Caki2 (cell line): ENCODE measurements at places on chromosomes 16 and 17. TPM values are rescaled to one million over a fixed set of nuclear protein-coding genes. Genes with fewer than 3 reads are reported as not detected.

GRCh38 chr17:38465391-38466345, 37.4 kb downstream of the ARHGAP23 start:
- peak; percentile 37 for DNase-seq

DNA sequence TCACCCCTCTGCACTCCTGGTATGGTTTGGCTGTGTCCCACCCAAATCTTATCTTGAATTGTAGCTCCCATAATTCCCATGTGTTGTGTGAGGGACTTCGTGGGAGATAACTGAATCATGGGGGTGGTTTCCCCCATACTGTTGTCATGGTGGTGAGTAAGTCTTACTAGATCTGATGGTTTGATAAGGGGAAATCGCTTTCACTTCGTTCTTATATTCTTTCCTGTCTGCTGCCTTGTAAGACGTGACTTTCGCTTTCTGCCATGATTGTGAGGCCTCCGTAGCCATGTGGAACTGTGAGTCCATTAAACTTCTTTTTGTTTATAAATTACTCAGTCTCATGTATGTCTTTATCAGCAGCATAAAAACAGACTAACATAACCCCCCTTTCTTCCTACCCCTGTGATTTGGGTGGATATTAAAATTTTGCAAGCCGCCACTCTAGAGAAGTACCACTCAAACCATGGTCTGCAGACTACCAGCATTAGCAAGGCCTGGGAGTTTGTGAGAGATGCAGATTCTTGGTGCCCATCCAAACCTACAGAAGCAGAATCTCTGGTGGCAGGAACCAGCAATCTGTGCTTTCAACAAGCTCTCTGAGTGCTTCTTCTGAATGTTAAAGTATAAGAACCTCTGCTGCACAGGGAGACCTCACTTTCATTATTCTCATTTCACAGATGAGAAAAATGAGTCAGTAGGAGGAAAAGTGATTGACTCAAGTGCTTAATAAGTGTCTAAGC, 999.5 kb upstream of the EEF2KMT start:
- DNase-seq = no peak

- no peak for DNase-seq
Observed at GRCh38 chr16:15035163-15035729, 20.6 kb downstream of the NTAN1 start.

GRCh38 chr16:27174007-27174406, 29.3 kb upstream of the KDM8 start:
- DNase-seq = no peak

- no peak for DNase-seq
Observed at GRCh38 chr17:44209786-44210341, 9.6 kb downstream of the UBTF start.

DNA sequence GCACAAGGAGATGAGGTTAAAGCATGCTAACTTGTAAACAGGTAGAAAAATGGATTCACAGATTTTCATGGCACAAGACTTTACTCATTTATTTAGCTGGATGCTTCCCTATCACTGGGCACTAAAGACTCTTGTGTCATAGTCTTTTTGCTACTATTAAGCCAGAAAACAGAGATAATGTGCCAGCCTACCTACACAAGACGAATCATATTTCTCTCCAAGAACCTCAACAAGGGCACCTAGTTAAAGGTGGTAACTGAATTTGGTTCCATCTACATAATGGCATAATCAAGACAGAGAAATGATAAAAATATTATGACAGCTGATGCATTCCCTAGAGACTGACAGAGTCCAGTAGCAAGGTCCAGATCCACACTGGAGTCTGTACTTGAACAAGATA, 3.8 kb downstream of the NACA2 start:
- DNase-seq = no peak

DNA sequence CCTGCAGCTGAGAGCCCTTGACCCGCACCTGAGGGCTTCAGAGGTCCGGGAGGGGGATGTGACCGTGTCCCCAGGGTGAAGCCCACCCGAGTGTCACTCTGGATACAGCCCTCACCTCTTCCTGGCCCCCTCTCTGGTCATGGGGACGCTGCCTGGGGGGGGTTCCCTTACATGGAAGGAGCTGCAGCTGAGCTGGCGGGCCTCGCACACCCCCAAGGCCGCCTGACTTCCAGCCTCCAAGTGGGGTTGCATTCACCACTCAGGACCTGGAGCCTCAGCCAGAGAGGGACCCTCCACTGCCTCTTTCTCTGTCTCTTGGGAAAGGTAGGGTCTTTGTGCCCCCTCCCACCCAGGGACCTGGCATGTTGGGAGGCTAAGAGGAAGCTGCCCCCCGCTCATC, 284.6 kb downstream of the SEC14L1 start:
- no peak for DNase-seq

GRCh38 chr16:20826039-20826566, 19.8 kb downstream of the REXO5 start:
- DNase-seq = no peak

Gene ADAP2
- 15.5 and 21.6 TPM in 2 replicates for total RNA-seq

DNA sequence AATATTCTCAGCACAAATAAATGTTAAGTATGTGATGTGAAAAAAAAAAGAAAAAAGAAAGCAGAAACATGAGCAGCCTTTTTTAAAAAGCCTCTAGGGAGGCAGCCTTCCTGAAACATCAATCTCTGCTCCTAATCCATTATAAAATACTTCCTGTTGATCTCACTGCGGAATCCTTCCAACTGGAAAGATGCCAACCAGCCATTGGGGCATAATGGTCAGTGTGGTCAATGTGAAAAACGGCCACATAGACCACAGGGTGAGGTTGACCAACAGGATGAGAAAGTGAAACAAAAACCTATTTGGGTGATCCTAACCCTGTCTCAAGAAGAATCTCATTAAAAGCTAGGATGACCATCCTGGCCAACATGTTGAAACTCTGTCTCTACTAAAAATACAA, 26.1 kb upstream of the ABCA8 start:
- peak; percentile 46 for DNase-seq

DNA sequence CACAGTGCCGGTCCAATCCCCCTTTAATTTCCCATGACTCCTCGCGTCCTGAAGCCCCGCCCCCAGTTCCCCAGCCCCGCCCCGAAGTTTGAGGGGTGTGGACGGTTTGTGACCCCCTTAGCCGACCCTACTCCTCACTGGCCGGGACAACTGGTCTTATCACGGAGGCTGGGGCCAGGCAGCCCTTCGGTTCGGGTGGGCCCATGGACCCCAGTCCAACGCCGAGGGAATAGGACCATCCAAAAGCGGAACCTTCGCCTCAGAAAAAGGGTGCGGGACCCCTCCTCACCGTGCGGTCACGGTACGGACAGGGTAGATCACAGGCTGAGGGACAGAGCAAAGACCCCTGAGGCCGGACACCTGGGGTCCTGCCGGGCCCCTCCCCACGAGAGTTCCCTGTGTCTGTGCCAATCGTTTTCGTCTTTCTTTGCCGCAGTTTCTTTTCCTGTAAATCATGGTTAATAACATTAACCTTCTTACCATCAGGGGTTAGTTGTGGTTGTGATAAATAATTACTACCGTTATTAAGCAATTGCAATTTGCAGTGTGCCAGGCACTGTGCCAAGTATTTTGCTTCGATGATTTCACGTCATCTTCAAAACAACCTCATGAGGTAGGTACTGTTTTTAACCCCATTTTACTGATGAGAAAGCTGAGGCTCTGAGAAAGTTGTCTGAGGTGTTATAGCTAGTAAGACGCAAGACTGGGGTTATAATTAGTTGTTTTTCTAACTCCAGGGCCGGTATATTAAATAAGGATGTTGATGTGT, 543 bp downstream of the TMUB2 start:
- DNase-seq = no peak

DNA sequence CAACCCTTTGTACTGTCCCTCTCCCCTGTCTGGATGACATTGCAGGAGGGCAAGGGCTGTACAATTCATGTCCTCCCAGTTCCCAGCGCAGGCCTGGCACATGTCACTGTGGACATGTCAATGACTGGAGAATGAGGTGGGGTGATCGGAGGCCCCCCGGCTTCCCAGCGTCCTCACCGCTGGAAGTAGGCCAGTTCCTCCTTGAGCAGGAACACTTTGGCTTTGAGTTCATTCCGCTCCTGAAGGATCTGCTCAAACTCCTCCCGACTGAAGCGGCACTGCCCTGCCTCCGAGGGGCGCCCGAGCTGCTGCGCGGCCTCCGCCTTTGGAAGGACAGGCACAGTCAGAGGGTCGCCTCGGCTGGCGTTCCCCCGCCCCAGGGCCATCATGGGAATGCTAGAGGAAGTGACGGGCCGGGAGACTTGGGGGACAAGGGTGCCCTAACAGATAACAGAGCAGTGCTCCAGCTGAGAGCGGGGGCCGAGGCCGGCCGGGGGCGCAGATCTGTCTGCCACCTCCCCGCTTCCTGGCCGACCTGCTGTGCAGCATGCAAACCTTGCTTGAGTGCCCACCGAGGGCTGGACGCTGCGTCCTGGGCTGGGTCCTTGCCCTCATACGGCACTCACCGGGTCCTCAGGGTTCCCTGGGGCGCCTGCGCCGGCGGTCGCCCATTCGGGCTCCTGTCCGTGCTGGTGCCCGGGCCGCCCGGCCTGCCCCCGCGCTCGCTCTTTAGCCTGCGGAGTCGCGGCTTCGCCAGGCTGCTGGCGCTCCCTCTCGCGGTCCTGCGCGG, 1.3 kb downstream of the RILP start:
- no peak for DNase-seq

Gene RNF157
- 12.9 and 18.2 TPM in 2 replicates for total RNA-seq

Gene TNFRSF13B
- total RNA-seq = not detected in 2 replicates

DNA sequence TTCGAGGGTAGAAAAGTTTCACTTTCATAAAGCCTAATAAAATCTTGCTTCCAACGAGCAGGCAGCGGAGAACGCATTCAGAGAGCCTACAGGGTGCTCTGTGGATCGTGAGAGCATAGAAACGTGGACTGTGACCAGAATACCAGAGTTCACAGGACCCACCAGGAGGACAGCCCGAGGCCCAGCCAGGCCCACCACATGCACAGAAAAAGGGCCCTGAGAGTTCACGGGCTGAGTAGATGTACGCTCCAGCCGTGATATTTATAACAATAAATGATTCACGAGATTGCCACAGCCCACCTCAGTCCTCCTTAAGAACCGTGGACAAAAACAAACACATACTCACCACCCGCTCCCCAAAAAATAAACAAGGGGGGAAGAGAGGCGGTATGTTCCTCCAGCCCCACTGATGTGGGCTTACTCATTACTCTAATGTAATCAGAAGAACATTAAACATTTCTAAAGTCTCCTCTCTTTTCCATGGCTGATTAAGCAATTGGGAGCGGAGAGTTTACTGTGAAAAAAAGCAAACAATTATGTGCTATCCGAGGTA, 207.2 kb downstream of the C16orf78 start:
- DNase-seq = no peak

GRCh38 chr16:50671644-50672260, 9.4 kb downstream of the SNX20 start:
- DNase-seq = no peak

- DNase-seq = no peak
Observed at GRCh38 chr17:48907713-48908046, 527 bp upstream of the UBE2Z start.

Gene ESRP2
- not detected in 2 replicates for total RNA-seq

DNA sequence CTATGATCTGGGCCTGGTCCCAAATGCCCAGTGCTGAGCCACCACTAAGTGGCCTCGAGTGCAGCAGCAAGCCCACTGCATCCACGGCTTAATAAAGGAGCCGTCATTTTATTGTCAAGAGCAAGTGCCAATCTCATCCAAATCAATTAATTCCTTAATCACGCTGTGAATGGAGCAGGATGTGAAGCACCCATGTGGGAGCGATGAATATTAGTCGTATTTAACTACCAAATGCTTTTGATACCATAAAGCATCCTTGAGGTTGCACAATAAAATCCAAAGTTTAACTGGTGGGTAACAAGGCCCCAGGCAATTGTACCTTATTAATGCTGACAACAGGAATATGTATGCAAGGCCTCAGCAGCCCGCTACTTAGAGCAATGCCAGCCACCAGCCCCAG, 226.0 kb upstream of the C16orf82 start:
- DNase-seq = no peak

DNA sequence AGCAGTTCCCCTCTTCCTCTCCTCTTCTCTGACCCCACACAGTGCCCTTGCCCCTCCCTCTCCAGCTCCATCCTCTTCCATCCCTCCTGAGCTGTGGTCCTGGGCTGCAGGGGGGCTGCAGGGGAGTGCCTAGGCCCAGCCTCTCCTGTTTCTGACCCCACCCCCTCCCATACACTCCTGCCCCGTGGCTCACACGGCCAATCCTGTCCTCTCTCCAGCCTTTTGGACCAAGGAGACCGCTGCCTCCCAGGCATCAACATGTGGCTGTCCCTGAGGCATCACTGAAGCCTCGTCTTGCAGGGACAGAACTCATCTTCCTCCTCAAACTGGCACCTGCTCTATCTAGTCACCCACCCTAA, 6.7 kb downstream of the CLUH start:
- no peak for DNase-seq

DNA sequence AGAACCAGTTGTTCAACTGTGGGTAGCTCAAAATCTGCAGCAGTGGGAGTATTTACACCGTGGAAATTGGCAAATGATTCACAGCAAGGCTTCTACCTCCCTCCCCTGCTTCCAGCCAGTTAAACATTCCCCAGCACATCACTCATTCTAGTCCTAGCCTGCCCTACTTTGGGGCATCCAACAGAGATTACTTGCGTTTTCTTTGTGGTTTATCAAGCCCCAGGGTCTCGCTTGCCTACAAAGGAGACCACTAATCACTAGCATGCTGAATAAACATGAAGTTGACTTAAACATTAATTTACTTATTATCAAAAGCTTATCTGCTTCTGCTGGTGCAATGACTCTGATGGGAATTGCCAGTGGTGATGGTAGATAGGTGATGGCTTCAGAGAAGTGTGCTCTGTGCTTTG, 94.5 kb downstream of the MARF1 start:
- peak; percentile 59 for DNase-seq

Gene CNGB1
- 0.20 TPM in 1 of 2 replicates, not detected in the other for total RNA-seq

- DNase-seq = no peak
Observed at GRCh38 chr16:54136276-54136625, 150.3 kb downstream of the IRX3 start.

Gene GPR142
- total RNA-seq = not detected in 2 replicates

Gene CA7
- total RNA-seq = not detected in 2 replicates

- DNase-seq = peak; percentile 32
Observed at GRCh38 chr16:20799599-20799998, 6.7 kb downstream of the ERI2 start.

Gene CLDN9
- 0.07 TPM in 1 of 2 replicates, not detected in the other for total RNA-seq

DNA sequence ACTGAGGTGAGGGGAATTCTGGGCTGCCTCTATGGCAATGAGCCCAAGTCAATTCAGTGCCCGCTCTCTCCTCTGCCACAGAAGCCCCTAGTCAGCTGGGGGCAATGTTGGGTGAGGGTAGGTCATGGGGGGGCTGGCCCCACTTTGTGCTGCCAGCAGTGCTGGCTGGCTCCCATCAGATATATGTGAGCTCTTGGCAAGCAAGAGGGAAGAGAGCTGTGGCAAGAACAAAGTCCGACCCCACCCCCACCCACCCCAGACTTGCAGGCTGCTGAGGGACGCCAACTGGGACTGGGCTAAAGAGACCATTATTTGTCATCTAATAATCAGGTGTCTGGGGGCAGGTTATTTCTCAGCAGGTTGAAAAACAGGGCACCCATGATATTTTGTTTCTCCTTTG, 89.4 kb downstream of the YPEL2 start:
- DNase-seq = no peak

Gene BOLA2
- total RNA-seq = 28.0 and 50.4 TPM in 2 replicates

Gene GUCY2D
- not detected in 2 replicates for total RNA-seq

- no peak for DNase-seq
Observed at GRCh38 chr17:81400996-81401722, 5.9 kb downstream of the BAHCC1 start.
